ENCODE measurements at places on chromosomes 12 and 14.

DNA sequence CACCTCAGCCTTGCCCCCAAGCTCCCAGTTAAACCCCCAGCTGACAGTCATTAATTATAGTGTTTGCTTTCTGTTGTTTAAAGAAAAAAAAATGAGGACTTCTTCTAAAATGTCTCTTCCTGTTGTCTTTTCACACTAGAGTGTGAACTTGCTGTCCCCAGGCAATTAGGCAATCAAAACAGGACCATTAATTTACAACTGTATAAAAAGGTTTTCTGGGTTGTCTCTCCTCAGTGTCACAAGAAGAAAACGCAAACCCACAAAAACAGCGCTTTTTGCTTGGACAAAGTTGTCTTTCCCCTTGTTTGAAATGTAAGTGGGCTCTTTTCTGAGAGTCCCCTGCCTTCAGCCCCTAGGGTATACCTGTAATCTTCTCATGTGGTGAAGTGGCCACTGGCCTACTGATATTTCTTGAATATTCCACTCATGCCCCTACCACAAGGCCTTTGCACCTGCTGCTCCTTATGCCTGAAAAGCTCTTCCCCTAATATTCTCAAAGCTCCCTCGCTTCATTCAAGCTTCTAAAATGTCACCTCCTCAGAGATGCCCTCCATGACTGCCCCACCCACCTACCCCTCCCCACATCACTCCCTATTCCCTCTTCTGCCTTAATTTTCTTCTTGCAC lies 158.9 kb upstream of the PWP1 start:
- DNase-seq: no peak

DNA sequence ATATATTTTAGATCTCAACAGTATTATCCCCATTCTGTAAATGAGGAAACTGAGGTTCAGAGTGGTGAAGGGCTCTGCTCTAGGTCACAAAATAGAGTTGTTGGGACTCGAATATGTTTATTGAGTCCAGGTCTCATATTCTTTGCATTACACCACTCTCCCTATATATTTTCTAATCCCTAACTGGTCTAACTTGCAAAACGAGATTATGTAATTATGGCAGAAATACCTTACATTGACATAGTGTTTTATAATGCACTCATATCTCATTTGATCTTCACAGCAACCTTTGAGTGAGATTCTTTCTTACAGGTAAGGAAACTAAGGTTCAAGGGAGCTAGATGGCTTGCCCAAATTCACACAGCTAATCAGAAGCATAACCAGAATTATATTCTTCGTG lies 106.9 kb upstream of the LRIG3 start:
- DNase-seq: no peak

- DNase-seq: no peak
Measured at GRCh38 chr12:57552306-57552651, 2.4 kb downstream of the KIF5A start.

GRCh38 chr14:75280831-75281653 lies 2.4 kb downstream of the FOS start:
- DNase-seq: no peak

DNA sequence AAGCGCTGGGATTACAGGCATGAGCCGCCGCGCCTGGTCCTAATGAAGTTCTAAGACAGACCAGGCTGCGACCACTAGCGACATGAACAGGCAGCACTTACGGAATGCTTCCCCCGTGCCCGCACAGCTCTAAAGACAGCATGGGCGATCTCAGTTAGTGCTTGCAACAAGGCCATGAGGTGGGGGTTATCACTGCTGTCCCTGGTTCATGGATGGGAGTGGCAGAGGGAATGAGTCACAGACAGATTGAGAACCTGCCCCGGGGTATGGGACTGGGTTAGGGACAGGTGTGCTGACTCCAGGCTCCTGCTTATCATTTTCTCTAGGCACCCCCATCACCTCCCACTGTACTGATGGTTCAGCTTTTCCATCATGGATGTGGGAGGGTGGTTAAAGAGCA lies 160.9 kb downstream of the VRK1 start:
- no peak for DNase-seq

DNA sequence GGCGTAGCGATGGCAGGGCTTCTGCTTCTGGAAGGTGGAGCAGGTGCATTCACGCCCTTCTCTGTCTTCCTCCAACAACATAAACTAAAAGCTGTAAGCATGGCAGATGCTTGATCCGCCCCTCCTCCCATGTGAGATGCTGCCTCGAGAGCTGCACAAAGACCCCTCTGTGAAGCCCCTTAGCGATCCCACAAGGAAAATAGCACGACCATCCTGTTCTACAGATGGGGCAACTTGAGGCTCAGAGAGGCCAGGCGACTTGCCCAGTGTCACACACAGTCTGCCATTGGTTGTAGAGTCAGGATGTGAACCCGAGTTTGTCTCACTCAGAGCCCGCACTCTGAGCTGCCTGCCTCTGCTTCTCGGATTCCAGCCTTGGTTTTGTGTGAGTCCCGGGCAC lies 144.4 kb downstream of the SCARB1 start:
- DNase-seq: no peak

- no peak for DNase-seq
Measured at GRCh38 chr12:90460681-90461080, 494.3 kb downstream of the CCER1 start.

- DNase-seq: no peak
Measured at GRCh38 chr12:108117163-108117849, 11.8 kb upstream of the WSCD2 start.

- DNase-seq: no peak
Measured at GRCh38 chr12:124428136-124428791, 133.4 kb downstream of the RFLNA start.

- DNase-seq: no peak
Measured at GRCh38 chr12:102726686-102727085, 190.4 kb downstream of the PAH start.

- no peak for DNase-seq
Measured at GRCh38 chr12:32583534-32583933, 95.6 kb upstream of the DNM1L start.

- no peak for DNase-seq
Measured at GRCh38 chr12:1917172-1918070, 1.0 kb downstream of the CACNA2D4 start.

GRCh38 chr12:111597831-111598636 lies 1.1 kb downstream of the ATXN2 start:
- DNase-seq: peak; percentile 8

- no peak for DNase-seq
Measured at GRCh38 chr12:117098361-117099217, 627 bp downstream of the TESC start.

DNA sequence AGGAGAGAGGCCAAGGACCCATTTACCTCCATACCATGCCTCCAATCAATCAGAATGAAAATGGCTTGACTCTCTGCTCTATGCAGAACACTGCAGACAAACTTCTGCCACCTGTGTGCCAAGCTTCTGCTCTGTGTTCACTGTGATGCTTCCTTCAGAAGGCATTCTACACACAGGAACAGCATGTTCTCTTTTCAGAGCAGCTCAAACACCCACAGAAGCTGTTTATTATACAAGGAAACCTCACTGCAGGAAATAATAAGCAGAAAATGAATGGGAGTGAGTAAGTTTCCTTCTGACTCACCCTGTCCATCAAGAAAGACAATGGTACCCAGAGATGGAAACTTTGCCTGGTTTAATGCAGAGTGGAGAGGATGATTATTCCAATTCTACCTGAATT lies 2.4 kb upstream of the ESR2 start:
- no peak for DNase-seq

GRCh38 chr12:109879351-109880042 lies 844 bp downstream of the GLTP start:
- no peak for DNase-seq

DNA sequence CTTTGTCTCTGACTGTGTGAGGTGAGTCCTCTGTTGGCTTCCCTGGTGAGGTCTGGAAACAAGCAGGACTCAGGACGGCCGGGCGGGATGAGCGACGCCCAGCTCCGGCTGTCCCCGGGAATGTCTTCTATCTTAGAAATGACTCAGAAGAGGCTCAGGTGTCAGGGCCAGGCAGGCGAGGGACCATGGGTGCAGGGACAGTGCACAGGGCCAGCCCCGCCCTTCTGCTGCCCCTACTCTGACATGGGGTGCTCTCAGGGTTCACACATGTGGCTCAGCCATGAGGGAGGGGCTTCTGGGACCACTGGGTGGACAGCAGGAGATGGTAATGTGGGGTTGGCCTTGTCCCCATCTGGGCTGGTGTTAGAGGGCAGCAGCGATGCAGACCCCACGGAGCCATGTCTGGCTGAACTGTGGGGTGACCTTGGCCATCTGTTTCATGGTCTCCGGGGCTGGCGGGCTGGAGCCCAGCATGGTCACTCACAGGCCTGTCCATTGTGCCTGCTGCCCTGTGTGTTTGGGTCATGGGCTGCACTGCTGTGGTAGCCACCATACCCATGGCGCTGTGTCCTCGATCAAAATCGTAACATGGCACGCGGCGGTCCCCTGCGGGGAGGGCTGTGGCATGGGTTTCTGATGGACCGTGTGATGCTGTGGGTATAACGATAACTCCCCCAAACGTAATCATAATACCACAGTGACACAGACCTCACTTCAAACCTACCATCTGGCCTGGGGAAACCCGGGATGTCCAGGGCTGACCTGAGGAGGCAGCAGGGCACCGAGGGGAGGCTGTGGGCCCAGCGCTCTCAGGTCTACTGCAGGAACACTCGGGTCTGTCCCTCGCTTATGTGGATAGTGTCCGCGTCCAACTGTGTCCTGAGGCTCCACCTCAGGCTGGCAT lies 368.8 kb downstream of the TMEM121 start:
- no peak for DNase-seq

- no peak for DNase-seq
Measured at GRCh38 chr14:23093991-23094665, 808 bp downstream of the ACIN1 start.

- no peak for DNase-seq
Measured at GRCh38 chr12:22307811-22308210, 26.7 kb downstream of the ST8SIA1 start.

- DNase-seq: no peak
Measured at GRCh38 chr12:716506-716905, 35.9 kb upstream of the WNK1 start.

DNA sequence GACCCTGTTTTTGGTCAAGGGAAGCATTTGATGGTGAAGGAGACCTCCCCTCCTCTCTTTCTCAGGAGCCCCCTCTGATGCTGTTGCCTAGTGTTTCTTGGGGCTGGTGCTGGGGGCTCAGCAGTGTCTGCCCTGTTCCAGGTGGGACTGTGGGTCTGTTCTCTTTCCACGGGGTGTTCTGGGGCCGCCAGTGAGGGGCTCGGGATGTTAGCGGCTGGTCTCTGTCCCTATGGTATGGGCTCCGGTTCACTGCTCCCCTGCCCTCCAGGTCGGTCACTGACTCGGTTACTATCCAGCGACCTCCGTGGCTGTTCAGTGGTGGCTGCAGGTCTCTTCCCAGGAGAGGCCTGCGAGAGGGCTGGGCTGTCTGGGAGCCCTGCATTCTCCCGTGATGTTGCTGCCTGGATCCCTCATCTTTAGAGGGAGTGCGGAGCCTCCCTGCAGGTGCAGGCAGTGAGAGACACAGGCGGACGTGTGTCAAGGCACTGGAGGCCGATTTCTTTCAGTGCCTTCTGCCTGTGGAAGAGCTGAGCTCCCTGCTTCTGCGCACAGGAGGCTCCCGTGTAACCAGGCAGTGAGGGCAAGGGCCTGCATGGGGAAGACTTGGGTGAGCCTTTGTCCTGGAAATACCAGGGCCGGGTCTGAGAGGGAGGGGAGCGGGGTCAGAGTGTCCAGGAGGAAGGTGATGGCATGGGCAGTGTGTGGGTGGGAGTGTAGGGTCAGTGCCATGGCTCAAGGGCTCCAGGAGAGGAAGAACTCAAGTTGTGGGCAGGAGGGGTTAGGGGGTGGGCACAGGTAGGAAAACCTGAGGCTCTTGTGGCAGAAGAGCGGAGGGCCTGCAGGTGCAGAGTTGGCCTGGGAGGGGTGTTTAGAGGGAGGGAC lies 362.6 kb downstream of the TMEM121 start:
- DNase-seq: no peak

DNA sequence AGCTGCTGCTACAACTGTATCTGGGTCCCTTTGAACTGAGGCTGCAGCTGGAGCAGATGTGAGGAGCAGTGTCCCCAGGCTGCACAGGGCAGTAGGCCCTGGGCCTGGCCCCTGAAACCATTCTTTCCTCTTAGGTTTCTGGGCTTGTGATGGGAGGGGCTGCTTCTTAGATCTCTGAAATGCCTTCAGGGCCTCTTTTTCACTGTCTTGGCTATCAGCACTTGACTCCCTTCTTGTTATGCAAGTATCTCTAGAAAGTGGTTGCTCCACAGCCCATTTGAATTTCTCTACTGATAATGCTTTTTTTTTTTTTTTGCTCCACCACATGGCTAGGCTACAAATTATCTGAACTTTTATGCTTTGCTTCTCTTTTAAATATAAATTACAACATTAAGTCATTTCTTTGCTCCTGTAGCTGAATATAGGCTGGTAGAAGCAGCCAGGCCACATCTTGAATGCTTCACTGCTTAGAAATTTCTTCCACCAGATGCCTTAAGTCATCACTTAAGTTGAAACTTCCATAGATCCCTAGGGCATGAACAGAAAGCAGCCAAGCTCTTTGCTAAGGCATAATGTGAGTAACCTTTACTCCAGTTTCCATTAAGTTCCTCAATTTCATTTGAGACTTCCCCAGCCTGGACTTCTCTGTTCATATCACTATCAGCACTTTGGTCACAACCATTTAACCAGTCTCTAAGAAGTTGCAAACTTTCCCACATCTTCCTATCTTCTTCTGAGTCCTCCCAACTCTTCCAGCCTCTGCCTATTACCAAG lies 41.1 kb downstream of the ACSM4 start:
- DNase-seq: no peak

DNA sequence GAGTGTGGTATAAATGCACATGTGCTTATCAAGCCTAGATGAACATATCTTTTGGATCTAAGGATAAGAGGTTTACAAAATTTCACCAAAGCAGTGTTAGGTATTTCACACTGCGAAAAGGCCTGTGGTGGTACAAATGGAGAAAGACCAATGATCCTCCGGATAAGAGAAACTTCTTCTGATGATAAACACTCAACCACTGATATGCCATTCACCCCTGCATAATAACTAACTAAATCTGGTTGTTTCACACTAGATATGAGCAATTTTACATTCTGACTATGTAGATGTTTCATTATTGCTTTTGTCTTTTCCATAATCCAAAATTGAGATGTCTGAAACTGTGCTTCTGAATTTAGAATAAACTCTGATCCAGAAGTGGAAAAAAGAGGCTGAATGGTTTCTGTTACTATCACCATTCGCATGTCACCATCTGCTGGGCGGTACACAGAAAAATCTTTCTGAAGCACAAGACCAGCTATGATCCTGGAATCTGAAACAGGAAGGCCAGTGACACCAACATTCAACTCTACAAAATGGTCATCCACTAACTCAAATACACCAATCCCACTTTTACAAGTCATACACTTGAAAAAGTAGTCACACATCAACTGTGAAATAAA lies 1.3 kb downstream of the BBS10 start:
- no peak for DNase-seq
